ENCODE measurements at places on chromosomes 1 and 21.
A peak's percentile ranks its signal among the peaks of the same experiment; 100 is the strongest.

- DNase-seq, result no peak
Observed at GRCh38 chr1:59215766-59216291, 81.1 kb upstream of the FGGY start.

DNA sequence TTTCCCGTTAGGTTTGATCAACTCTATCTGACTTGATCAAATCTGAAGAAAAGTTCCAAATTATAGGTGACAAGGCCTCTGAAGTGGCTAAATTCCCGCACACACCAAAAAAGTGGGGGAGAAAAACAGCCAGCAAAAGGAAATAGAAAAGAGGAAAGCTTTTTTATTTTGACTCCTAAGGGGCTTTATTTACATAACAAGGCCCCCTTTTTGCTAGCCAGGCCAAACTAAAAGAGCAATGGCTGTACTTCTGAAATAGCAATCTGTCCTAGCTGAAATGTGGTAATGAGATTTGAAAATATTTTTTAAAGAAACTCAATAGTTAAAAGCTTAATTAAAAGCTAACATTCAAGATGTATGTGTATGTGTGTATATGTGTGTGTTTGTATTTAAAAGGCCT lies 311.5 kb upstream of the POGK start:
- DNase-seq, result no peak

- DNase-seq, result no peak
Observed at GRCh38 chr1:231383159-231383860, 38.8 kb downstream of the EGLN1 start.

GRCh38 chr21:39913706-39914305 lies 46.6 kb downstream of the PCP4 start:
- DNase-seq, result no peak

DNA sequence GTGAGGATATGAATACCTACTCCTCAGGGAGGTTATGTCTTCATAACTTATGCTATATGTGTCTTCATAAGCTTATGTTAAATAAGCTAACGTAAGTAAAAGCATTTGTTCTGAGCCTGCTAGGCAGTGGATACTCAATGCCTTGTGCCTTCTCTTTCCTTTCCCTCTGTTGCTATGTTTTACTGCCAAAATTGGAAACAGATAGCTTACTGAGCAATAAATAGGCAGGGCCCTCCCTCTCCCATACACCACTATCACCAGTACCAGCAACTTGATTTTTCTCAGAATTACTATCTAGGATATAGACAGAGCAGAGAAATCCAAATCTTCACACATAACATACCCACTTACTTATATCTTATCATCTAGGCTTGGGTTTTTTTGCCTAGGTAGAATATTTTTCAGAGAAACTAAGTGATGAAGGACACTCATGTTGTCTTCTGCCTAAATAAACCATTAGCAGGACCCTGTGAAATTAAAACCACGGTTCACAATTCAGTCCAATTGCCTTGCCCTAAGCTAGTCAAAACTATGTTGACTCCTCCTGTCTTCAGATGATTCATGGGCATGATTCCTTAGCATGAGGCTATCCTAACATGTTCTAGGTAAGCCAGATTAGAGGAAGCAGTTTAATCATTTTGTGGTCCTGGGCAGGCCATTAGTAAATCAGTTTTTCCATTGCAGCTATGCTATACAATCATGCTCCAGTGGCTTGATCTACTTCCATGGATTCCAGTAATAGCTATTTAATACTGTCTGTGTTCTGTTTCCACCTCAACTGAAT lies 15.9 kb upstream of the LRRC8C start:
- DNase-seq, result no peak

DNA sequence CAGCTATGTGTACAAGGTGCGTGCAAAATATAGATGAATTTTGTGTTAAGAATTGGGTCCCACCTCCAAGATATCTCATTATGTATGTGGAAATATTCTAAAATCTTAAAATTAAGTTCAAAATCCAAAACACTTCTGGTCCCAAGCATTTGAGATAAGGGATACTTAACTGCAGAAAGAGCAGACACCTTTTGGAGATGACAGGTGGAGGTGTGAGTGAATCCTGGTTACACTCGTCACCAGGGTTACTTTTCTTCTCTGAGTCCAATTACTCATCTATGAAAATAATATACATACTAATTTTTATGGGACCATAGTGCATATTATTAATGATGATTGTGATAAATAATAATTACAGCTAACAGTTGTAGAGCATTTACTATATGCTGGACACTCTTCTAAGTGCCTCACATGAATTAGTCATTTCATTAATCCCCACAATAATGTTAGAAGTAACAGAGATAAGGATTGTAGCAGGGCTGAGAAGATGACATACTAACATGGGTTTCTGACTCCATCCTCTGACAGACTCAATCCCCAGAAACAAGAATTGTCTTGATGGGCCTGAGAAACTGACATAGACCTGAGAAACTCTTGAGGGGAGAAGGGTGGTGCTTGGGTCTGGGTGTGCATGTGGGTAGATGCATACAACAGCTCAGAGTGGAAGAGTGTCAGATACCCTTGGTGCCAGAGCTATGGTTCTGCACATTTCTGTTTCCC lies 8.3 kb upstream of the FASLG start:
- DNase-seq, result no peak

GRCh38 chr1:94056171-94056570 lies 64.8 kb downstream of the ABCA4 start:
- no peak for DNase-seq

- no peak for DNase-seq
Observed at GRCh38 chr1:65703853-65704252, 88.8 kb upstream of the PDE4B start.

GRCh38 chr1:13823126-13823880 lies 123.3 kb downstream of the PRDM2 start:
- DNase-seq, result no peak

DNA sequence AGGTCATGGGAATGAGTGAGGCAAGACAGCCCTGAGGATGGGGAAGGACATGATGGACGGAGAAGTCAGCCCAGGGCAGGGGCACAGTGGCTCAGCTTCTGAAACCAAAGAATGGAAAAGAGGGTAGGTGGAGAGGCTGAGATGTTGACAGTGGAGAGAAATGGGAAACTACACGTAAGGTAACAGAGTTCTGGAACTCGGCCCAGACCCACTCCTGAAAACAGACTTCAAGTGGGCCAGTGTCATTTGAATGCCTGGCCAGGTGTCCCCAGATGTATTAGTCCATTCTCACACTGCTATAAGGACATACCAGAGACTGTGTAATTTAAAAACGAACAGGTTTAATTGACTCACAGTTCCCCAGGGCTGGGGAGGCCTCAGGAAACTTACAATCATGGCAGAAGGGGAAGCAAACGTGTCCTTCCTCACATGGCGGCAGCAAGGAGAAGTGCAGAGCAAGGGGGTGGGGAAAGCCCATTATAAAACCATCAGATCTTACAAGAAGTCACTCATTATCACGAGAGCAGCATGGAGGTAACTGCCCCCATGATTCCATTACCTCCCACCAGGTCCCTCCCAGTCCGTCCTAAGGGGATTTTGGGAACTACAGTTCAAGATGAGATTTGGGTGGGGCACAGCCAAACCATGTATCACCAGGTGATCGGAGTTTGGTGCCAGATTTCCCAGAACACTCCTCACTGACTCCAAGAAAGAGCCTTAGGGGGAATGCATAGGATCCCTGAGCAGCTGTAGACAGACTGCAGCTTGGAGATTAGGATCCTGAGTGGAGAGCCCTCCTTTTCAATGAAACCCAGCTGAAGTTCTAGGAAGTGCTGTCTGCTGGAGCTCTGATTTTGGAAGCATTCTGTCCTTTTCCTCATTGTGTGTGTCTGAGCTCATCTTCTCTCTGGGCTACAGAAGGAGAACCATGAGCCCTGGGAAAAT lies 40.3 kb downstream of the FHAD1 start:
- DNase-seq, result no peak

GRCh38 chr1:56216218-56216617 lies 363.1 kb downstream of the PLPP3 start:
- no peak for DNase-seq

GRCh38 chr1:30106125-30106524 lies 617.3 kb downstream of the MATN1 start:
- DNase-seq, result peak; percentile 12

DNA sequence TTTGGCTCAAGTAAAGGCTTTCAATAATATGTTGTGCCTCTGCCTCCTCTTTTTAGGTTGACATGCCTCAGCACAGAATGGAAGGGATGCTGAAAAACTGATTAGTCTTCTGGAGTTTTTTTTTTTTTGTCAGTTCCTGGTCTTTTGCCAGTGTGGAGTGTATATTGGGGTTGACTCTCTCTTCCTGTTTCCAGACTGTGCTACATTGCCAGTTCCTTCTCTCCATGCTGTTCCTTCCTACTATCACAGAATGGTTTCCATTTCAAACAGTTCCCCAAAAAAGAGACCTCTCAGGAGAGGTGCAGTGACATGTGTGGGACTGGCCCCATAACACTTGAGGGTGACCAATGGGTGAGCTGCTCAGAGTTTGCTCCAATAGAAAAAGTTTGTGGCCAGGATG lies 101.7 kb upstream of the ETV3 start:
- DNase-seq, result no peak

GRCh38 chr1:87806379-87807094 lies 477.9 kb downstream of the LMO4 start:
- DNase-seq, result no peak

- peak; percentile 81 for DNase-seq
Observed at GRCh38 chr1:213761845-213762407, 225.8 kb upstream of the PROX1 start.

Data from activated naive CD4-positive, alpha-beta T cell treated with anti-CD3 and anti-CD28 coated beads for 36 hours (primary cell).